ENCODE measurements at places on chromosomes 5 and 9.

DNA sequence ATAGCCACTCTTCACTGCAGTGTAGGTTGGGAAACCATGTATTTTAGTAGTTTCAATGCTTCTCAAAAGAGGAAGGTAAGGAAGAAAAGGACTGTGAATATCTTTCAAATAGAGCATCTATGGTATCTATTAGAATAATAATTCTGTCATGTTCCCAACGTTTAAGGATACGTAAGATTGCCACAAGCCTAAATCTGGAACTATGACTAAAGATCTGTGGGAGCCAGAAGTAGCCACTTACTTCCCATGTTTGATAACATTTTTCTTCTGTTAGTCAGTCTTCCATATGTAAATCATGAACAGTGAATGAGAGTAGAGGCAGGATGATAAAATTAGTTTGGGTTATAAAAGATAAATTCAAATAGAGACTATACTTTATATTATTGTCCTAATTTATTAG lies 16.3 kb upstream of the MROH2B start:
- DNase-seq, result no peak

DNA sequence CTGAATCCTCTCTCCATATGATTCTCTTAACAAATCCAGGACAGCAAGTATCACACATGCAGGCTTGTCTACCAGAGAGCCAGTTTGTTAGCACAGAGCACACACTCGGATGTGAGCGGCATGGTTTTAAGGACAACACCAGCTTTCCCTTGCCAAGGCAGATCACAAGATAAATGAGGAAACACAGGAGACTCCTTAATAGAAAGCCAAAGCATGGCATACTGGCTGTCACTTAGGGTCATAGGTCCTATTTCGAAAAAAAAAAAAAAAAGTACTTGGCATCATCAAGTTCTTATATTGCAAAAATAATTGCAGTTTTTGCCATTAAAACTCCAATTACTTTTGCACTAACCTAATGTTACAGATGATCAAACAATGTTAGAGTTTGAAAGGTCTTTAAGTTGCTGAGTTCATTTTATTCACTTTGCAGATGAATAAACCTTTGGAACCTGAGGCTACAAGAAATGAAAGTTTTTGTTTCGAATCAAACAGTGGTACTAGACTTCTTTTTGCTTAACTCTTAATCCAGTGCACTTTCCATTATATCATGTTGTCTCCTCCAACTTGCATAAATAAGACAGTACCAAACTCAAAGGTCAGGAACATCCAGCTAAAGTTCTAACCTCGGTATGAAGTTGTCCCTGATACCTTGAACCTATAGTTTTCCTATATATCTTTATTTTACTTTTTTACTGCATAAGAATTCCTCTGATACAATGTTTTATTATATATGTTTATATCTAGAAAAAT lies 138.5 kb downstream of the MPDZ start:
- DNase-seq, result no peak

DNA sequence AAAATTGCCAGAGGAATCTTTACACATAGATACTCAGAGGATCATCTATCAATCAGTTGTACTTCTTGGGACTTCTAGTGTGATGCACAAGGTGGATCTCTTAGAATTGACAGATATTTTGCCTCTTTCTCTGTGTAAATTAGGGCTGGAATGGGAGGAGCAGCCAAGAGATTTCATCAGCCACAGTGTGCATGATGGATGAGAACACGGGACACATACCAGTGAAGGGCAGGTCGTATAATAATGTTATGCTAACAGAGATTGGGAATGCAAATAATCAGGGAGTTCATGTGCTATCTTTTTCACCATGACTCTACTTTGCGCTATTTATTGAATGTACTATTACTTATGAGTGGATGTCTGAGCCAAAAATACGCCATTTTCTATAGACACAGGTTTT lies 43.3 kb upstream of the ISOC1 start:
- no peak for DNase-seq

- DNase-seq, result no peak
These were observed 138.7 kb downstream of the SNX18 start for GRCh38 chr5:54656261-54656728.

DNA sequence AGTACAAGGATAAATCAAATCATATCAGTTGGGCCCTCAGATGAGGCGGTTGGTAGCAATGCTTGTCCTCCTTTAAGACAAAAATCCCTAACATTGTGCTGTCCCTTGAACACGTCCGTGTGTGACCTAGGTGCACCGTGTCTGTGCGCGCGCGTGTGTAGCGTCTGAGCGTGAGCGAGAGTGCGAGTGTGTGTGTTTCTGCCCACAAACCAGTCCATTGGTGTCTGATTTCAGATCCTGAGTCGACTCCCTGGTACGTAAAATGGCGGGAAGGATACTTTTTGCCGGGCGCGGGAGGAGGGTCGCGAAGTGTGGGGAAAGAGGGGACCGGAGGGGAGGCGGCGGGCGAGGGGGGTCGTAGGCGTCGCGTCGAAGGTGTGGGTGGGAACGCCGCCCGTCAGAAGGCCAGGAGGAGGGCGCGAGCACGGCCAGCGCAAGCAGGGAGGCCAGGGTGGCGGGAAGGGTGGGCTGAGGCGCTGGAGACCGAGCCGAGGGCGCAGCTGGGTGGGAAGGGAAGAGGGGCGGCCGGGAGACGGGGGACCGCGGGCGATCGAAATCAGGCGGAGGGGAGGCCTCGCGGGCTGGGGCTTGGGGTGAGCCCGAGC lies 8.9 kb downstream of the OTP start:
- DNase-seq, result no peak

DNA sequence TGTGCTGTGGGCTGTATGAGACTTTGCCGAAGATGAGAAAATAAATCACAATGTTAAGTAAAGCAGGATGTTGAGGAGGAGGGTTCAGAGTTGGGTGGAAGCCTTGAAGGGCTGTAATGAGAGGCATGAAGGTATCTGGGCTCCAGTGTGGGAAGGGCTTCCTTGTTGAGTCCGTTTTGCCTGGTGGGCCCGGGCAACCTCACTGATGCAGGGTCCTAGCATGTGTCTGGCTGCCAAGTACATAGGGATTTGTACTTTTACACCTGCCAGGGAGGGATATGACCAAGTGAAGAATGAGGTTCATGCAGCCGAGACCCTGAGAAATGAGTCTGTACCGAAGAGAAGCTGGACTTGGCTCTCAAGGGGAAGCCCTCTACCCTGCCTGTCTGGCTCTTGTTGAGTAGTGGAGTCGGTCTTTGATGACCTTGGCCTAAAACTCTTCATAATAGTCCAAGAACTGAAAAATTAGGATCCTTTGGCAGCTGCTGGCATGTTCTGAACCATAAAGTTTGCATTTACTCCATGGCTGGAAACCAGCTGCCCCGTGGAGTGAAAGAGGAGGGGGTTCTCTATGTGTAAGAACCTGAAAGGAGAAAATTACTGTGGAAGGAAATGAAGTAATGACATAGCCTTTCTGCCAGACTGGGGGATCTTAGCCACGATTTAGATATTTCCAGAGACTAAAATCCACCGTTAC lies 59.0 kb upstream of the DPYSL3 start:
- DNase-seq, result no peak

DNA sequence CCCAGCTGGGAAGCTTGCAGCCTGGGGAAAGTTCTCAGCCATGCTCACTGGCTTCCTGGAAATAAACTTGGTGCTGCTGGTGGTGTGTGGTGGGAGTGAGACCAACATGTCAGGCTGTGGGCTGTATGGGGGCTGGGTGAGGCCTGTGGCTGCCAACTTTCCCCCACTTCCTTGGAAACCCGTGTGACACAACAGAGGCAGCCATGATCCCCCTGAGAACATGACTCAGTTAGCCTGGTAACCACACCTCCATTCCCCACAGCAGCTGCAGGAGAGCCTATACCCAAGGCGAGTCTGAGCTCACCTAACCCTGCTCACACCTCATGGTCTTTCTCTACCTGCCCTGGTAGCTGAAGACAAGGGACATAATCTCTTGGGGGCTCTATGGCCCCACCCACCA lies 72.7 kb upstream of the RGMB start:
- DNase-seq, result no peak

- no peak for DNase-seq
These were observed 26.7 kb upstream of the ZNF300 start for GRCh38 chr5:150931368-150931965.

DNA sequence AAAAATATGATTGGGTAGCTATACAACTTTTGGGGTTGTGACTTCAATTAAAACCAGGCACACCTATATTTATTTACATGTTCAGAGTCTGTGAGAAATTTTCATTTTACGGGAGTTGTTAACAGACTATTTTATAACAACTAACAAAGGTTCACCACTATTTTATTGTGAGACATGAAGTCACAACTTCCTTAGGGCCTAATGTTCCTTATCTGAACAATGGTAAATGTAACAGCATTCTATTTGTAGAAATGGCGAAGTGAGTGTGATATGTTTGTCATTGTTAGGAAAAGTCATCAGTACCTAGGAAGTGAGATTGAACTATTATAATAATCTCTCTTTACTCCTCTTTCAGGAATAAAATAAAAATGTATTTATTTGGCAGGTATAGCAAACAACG lies 67.4 kb downstream of the CSNK1G3 start:
- DNase-seq, result no peak

DNA sequence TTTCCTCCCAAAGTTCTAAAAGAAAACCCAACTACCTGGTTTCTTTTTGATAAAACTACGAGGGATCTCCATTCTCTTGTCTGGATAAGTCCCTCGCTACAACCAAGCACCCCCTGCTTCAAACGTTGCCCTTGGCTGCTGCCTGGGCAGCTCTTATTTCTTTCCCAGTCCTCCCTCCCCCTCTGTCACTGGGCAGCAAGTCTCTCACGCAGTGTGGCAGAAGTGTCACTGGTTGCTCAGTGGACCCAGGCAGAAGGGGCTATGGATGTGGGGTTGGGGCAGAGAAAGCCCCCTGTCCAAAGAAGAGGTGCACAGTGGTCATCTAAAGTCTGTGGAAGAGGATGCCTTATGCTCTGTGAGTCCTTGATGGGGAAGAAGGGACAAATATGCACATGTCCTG lies 7.2 kb upstream of the SMIM32 start:
- DNase-seq, result no peak

DNA sequence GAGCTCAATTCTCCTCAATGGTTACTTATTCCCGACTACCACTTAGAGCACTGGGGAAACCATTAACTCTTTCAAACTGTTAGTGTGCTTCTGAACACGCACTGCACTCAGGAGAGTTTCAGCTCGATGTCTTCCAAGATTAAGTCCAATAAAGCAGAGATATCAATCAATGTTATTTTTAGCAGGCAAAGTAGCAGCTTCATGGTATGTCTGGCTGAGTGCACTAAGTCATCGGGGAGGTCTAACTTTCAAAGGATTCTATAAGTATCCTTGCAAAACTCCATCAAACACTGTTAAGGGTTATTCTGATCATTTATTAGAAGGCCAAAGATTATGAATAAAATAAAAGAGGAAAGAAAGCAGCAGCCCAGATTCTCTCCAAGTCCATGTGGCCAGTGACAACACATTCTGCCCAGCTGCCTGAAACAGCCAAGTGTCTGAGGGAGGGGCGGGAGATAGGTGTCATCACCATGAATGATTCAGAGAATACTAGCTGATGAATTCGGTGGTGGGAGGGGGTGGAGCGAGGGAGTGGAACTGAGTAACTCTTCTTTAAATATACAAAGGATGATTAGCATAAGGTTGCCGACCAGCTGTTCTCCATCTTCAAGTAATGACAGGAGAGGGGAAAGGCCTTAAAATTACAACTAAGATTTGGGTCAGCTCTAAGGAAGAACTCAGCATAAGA lies 21.3 kb downstream of the NREP start:
- DNase-seq, result no peak

GRCh38 chr9:135135171-135135928 lies 47.9 kb downstream of the OLFM1 start:
- no peak for DNase-seq

All from T-helper 22 cell (primary cell).